Hepatocyte (in vitro differentiated cells): ENCODE measurements at places on chromosomes 5 and 9. TPM values are rescaled to one million over a fixed set of nuclear protein-coding genes. Genes with fewer than 3 reads are reported as not detected.

The BTNL3 gene
- 25.9 and 31.3 TPM in 2 replicates for total RNA-seq

The PCDHB11 gene
- total RNA-seq, result 0.92 and 2.1 TPM in 2 replicates

The CCL27 gene
- total RNA-seq, result not detected in 2 replicates

The NEURL1B gene
- total RNA-seq, result 3.9 and 5.8 TPM in 2 replicates
